ENCODE measurements at places on chromosomes 7 and 10. TPM values are rescaled to one million over a fixed set of nuclear protein-coding genes. Genes with fewer than 3 reads are reported as not detected.
A peak's percentile ranks its signal among the peaks of the same experiment; 100 is the strongest.

DNA sequence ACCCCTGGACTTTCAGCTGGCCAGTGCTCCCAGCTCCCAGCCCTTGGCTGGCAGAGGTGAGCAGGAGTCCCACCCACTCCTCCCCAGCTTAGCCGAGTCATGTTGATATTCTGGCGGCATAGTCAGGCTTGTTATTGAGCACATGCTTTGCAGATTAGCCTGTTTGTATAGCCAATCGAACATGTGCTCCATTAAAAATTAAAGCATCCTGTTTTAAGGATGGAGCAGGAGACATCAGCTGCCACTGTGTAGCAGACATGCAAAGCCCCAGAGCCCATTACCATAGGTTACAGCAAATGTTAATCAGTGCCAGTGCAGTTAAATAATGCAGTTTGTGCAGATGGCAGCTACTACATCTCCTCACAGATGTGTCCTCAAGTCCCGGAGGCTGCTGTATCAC is 574.6 kb upstream of the GALNT17 start:
- no peak for DNase-seq

DNA sequence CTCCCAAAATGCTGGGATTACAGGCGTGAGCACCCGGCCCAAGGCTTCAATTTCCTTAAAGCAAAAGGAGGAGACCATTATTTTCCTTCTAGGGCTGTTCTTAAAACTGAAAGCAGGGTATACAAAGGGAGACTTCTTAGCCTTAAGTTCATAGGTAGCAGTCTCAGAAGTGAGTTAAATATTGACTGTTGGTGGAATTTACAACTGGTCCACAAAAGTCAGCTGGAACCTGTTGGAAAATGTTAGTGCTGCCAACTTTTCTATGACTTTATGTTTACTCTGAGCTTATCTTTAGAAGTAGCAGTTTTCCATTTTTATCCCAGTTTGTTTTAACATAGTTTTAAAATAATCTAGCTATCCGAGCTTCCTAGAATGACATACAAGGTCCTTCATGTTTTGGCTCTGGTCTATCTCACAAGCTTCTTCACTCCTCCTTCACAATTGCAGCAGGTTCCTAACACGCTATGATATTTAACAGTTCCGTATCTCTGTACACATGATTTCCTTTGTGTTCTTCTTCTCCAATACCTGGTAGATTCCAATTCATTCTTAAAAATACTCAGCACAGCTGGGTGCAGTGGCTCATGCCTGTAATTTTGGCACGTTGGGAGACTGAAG is 3.3 kb downstream of the SLC26A3 start:
- DNase-seq: no peak

- no peak for DNase-seq
Measured at GRCh38 chr10:51103554-51104217, 29.4 kb downstream of the PRKG1 start.

DNA sequence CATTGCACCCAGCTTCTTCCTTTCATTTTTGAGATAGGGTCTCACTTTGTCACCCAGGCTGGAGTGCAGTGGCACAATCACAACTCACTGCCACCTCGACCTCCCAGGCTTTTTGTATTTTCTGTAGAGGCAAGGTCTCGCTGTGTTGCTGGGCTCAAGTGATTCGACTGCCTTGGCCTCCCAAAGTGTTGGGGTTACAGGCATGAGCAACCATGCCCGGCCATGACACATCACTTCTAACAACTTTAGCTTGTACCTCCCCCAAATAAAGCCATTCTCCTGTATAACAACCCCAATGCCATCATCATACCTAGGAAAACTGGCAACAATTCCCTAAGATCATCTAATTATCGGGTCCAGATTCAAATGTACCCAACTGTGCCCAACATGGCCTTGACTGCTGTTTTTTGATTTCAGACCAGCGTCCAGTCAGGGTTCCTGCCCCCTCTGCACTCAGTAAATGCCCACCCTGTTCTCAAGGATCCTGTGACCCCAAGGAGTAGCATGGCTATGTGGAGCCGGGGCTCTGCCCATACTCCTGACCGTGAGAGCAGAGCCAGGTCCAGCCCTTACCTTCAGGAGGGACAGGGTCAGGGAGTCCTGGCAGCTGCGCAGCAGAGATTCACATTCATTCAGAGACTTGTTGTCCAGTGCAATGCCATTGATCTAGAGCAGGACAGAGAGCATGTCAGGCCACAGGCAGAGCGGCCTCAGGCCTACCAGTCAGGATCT is 102.6 kb downstream of the DLG5 start:
- no peak for DNase-seq

Gene GALNT17
- total RNA-seq: 4.9 TPM

- no peak for DNase-seq
Measured at GRCh38 chr7:142813226-142813625, 41.6 kb upstream of the EPHB6 start.

Gene NYAP1
- total RNA-seq: 4.6 TPM

- DNase-seq: no peak
Measured at GRCh38 chr10:110093722-110094121, 85.9 kb downstream of the ADD3 start.

Gene CLDN12
- 48.9 TPM for total RNA-seq

DNA sequence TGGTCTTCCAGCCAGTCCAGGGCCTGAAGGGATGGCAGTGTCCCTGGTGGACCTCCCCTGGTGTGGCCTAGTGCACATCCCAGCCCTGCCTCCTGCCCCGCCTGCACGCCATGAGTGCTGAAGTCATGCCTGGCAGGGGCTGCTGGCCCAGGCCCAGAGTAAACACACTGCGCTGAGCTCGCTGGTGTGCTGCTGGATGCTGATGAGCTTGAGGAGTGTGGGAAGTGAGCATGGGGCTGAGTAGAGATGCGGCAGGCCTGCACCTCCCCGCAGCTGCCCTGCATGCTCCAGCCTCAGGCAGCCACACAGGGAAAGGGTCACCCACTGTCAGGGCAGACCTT is 43.2 kb downstream of the HTRA1 start:
- no peak for DNase-seq

Gene CC2D2B
- 0.82 TPM for total RNA-seq

DNA sequence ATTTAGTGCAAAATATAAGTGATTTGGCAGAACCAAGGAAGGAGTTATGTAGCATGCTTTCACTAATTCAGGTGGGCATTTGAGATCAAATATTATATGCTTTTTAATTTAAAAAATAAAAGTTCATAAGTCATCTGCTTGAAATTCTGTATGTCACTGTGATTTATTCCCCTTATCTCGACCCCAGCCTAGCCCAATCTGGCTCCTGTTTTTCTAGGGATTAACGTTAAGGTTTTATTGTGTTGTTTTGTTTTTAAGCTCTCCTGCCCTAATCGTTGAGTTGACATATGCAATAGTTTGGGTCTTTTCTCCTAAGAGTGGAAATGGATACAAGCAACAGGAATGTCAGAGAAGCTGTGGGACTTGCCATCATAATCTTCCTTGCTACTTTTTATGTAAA is 42.6 kb downstream of the WIPF3 start:
- DNase-seq: no peak

Gene OR2A1
- 0.12 TPM for total RNA-seq

GRCh38 chr7:84492098-84493034 is 297.8 kb upstream of the SEMA3A start:
- DNase-seq: no peak

- DNase-seq: no peak
Measured at GRCh38 chr10:131856441-131857094, 44.2 kb upstream of the PPP2R2D start.

DNA sequence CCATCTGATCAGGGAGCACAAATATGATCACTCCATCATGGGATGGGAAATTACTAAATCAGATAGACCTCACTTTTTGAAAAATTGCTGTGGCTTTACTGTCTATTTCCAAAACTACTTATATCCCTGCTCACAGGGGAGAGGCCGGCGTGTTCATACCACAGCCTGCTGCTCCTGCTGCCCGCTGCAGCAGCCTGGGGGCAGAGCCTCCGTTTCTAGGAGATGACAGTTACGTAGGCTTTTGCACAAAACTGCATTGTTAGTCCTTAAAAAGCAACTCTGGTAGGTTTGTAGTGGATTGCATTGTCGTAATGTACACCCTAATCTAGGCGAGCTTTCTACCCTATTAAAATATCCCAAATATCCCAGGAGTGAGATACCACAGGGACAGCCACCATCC is 203.7 kb downstream of the EBF3 start:
- no peak for DNase-seq

- no peak for DNase-seq
Measured at GRCh38 chr10:125102821-125103220, 57.5 kb downstream of the CTBP2 start.

GRCh38 chr7:110771717-110772116 is 319.2 kb upstream of the LRRN3 start:
- no peak for DNase-seq

Gene SLC39A12
- total RNA-seq: not detected

Gene MACROH2A2
- 143 TPM for total RNA-seq

DNA sequence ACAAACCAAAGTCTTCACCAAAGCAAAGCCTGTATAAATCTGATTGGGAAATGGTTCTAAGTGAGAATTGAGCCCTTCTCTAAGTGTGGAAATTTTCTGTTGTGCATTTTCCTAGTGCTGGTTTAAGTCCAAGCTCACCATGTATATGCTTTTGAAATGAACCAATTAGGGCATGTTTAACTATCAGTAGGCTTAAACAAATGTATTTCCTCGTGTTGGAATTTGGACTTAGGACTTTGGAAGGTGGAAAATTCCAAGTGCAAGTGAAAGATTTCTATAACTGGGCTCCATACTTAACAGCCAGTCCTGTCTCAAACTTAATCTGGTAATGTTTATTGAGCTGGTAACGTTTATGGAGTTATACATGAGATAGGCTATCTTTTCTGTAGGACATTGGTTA is 28.5 kb downstream of the CCNY start:
- DNase-seq: no peak

DNA sequence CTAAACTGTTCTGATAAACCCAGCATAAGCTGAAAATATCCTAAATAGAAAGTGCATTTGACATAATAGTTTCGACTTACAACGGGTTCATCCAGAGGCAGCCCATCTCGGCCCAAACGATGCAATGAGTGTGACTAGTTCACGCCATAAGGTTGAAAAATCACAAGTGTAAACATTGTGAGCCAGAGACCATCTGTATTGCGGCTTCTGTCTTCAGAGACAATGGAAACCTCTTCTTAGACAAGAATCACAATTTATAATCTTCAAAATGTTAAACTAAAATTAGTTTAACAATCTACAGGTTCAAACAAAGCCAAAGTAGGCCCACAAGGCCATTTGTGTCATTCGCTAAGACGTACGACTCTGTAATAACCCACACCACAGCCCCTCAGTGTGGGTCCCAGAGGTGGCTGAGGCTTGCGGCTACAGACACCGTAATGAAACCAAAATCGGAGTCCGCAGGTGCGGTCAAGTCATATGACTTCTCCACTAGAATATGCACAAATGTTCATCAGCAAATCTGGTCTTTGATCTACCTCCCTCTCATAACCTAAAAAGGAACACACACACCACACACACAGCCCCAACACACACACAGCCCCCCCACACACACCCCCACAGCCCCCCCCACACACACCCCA is 81.8 kb downstream of the DIP2C start:
- no peak for DNase-seq

Gene DDC
- total RNA-seq: 44.6 TPM

DNA sequence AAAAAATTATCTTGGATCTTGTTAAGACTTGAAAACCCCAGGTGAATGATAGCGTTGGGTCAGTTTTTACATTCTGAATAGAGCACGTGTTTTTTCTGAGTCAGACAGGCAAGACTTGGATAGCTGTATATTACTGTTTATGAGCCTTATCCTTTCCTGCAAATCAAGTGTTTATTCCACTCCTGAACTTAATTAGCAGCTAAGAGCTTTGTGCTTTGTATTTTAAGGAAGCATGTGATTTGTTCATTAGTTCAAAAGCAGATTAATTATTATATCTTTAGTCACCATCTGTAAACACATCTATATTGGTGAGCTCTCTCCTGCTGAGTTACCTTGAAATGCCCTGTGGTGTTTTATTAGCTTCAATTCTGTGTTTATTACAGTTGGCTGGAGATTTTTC is 98.6 kb upstream of the PRPS1L1 start:
- DNase-seq: no peak

DNA sequence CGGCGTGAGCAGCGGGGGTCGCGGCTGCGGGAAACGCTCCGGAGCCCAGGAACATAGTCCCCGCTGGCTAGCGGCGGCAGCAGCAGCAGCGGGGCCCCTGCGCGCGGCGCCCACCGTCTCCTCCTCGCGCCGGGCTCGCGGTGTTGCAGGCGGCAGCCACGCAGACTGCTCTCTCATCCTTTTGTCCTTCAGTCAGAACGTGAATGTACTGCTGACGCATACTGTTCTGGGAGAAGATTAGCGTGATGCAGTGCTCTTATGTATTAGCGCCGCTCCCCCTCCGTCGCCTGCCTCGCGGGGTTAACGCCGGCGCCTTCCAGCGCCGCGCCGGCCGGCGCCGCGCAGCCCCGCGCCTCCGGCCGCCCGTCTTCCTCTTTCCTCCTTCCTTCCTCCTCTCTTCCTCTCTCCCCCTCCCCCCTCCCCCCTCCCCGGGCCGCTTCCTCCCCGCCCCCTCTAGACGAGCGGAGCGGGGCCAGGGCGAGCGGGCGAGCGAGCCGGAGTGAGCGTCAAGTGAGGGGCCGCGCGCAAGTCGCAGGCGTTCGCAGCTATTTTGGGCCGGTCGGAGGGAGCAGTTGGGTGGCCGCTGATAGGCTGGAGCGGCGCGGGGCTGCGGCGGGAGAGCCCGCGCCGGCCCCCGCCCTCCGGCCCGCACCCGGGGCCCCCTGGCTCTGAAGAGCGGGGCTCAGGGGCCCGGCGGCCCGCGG is 816 bp upstream of the LRRC4 start:
- DNase-seq: peak; percentile 44

DNA sequence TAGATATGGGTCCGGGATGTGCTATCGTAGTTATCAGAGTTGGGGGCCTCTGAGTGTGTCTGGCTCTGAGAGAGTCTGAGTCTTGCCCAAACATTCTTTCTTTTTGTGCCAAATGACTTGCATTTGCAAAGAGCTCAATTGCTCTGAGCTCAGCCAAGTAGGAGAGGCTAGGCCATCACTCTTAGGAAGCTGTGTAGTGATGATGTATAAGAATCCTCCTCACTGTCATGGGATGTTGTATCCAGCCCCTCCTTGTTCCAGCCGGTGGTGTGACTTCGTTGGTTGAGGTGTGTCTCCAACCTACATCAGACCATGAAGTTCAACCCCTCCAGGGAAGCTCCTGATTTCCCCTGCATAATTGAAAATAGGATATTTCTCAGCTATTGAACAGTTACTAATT is 97.5 kb upstream of the NPS start:
- no peak for DNase-seq

Gene LRRC4
- 15.9 TPM for total RNA-seq

Gene WDFY4
- 0.07 TPM for total RNA-seq

DNA sequence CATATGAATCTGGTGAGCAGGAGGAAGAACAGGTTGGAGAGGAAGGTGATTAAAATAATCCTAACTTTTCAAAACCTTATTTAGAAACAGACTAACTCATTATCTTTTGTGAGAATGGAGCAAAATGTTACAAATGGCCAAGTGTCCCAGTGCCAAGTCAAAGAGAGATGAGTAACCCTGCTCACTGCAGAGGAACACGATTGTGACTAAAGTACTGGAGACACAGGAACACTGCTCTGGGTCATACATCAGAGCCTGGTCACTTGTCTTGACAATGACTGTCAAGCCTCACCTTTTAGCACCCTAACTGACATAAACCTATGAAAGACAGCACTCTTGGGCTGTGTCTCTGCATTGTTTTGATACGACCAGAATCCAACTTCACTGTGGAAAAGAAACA is 108.8 kb downstream of the SGMS1 start:
- no peak for DNase-seq

GRCh38 chr10:30073767-30074060 is 14.3 kb upstream of the JCAD start:
- no peak for DNase-seq

- no peak for DNase-seq
Measured at GRCh38 chr10:120606051-120606764, 149.2 kb downstream of the PLPP4 start.
